ENCODE measurements at places on chromosomes 1 and 21.

DNA sequence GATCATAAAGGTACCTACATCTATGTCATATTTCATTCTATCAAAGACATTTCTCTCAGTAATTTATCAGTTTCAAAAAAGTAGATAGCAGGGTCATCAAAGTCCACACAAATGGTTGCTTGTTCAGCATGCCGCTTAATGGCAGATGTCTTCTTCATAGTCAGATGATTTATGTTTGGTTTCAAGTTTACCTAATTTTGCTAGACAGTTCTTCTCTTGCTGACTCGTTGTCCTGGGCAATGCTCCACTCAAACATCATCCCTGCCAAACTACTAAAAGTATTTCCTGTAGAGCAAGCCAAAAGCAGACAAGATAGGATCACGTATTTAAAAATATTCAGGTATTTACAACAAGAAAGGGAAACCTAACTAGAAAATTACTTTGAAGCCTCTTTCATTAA, 13.6 kb downstream of the NUP210L start:
- no peak for DNase-seq

DNA sequence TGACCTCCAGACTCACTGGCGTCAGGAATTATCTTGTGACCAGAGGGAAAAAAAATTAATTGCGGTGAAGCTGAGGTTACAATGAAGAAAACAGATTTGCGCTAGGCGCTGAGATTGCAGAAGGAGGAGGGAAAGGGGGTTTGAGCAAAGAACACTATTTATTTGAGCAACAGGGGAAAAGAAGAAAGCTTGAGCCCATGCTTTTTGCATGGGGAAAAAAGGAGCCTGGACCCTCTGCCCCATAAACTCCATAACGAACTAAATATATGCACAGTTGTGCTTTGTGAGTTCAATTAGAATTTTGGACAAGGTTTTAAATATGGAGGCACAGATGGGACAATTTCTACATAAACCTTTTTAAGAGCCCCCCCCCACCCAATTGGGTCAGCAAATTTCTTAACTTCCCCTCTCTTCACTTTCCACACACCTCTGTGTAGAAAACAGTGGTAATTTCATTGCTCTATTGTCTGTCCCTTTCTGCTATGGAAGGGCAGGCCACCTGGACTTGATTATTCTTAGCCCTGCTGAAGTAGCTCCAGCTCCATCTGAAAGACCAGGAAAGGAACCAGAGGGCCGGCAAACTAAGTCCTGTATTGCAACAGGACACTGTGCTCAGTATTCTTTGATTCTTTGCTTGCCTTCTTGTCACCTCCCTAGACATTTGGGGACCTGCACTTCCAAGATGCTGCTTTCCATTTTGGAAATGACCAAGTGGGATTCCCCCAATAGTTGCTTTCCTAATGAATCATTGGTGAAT, 862 bp upstream of the ID3 start:
- no peak for DNase-seq

- no peak for DNase-seq
Measured at GRCh38 chr1:80917826-80918225, 882.9 kb upstream of the ADGRL2 start.

DNA sequence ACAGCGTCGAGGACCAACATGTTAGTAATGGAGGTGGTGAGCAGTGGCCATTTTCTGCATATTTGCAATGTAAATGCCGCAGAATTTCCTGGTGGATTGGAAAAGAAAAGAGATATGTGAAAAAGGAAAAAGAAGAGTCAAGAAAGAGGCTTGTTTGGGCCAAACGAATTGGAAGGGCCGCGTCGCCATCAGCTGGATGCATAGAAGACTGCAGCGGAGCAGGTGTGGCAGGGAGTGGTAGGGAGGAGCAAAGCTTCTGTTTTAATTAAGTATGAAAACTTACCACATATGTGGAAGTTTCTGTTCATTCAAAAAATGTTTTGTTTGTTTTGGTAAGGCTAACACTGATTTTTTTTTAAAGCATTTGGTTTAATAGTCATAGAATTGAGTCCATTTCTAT, 690.7 kb downstream of the NCAM2 start:
- DNase-seq, result no peak

- DNase-seq, result no peak
Measured at GRCh38 chr21:45877171-45877438, 104.5 kb upstream of the COL6A1 start.

- DNase-seq, result no peak
Measured at GRCh38 chr1:214280386-214281020, 456 bp upstream of the SMYD2 start.

GRCh38 chr1:236575523-236575922, 28.8 kb downstream of the HEATR1 start:
- DNase-seq, result no peak

DNA sequence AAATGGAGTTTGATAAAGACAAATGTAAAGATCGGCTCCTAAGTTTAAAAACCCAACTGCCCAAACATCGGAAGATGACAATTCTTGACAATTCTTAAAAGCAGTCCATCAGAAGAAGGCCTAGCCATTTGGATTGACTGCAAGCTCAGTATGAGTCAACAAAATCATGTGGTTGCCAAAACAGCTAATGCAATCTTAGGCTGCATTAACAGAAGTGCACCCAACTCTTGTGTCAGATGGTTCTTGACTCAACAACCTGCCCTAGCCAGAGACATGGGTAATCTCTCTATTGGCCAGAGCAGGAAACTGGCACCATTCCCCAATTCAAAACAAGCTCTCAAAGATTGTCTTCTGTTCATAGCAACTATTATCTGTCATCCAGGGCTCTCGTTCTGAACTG, 9.9 kb upstream of the NCF2 start:
- DNase-seq, result no peak

DNA sequence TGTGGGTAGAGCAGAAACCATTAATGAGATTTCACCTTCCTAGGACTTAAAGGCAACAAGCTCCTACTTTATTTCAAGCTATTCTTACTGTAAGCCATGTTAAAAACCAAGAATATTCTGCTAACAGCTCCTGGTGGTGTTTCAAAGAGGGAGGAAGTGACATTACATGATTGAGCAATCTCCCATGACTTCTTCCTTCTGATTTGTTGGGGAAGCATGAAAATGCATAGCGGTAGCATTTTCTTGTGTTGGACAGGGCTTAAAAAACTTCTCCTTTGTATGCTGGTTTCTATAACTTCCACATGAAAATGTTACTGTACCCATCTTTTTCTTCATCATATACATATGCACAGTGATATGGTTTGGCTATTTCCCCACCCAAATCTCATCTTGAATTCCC, 297.0 kb upstream of the SNX7 start:
- no peak for DNase-seq

- no peak for DNase-seq
Measured at GRCh38 chr1:231134624-231135023, 27.2 kb upstream of the TRIM67 start.

- peak; percentile 83 for DNase-seq
Measured at GRCh38 chr1:155008015-155008941, 5.7 kb downstream of the ZBTB7B start.

- no peak for DNase-seq
Measured at GRCh38 chr1:85216697-85217096, 15.9 kb upstream of the SYDE2 start.

GRCh38 chr21:43740497-43741156, 21.7 kb downstream of the PDXK start:
- DNase-seq, result no peak

GRCh38 chr1:16727190-16728111, 12.9 kb upstream of the RNU1-4 start:
- peak; percentile 48 for DNase-seq

DNA sequence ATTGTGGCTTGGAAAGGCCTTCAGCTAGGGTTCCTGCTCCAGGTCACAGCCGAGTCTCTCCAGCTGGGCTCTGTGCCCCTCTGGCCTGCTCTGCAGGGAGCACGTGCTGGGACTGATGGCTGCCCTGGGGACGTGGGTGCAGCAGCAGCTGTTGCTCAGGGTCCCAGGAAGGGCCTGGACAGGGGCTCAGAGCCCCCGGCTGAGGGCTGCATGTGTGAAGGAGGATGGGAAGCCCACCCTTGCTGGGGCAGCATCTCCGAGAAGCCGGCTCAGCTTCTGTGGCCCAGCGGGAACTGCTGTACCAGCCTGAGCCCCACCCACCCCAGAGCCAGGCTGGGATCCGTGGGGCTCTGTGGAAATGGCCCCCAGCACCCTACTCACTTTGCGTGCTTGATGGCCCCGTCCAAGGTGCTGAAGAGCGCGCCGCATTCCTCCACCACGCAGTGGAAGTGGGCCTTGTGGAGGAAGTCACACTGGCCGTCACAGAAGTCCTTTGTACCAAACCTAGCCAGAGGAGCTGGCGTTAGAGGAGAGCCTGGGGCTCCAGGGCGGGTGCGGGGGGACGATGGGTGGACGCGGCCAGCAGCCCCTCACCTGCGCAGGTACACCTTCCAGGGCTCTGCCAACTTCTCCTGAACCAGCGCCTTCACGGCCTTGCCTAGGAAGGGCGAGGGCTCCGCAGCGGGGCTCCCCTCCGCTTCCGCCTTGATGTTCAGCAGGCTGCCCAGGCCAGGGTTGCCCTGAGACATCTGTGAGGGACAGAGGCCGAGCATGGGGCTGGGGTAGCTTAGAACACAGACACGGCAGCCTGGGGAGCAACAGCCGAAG, 147.5 kb downstream of the CASZ1 start:
- no peak for DNase-seq

DNA sequence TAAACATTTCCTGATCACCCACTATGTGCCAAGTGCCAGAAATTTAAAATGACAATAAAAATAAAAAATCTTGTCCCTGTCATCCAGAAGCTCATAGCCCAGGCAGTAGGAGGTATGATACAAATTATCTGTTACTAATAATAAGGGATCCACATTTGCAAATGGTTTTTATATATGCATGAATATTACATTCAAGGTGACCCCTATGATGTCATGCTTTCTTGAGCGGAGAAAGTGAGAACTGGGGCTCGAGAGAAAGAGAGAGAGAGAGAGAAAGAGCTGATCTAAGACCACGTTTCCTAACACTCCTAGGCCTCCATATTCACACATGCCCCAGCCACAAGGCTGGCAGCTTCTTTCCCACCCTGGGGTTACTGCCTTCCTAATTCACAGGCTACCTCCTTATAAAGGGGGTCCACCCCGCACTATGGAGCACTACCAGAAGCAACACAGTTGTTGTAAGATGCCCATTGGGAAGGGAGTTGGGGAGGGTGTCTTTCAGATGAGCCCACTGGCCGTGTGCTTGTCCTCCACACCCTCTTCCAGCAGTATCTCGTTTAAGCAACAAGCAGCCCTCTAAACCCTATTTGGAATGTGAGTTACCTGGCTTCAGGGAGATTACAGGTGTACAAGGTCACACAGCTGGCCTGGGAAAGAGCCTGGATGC, 28.8 kb upstream of the LRRN2 start:
- no peak for DNase-seq

- no peak for DNase-seq
Measured at GRCh38 chr1:198132060-198132781, 24.6 kb upstream of the NEK7 start.

- DNase-seq, result peak; percentile 50
Measured at GRCh38 chr1:160830321-160831153, 32.1 kb downstream of the CD244 start.

- DNase-seq, result no peak
Measured at GRCh38 chr21:38861989-38862683, 56.4 kb downstream of the ETS2 start.

DNA sequence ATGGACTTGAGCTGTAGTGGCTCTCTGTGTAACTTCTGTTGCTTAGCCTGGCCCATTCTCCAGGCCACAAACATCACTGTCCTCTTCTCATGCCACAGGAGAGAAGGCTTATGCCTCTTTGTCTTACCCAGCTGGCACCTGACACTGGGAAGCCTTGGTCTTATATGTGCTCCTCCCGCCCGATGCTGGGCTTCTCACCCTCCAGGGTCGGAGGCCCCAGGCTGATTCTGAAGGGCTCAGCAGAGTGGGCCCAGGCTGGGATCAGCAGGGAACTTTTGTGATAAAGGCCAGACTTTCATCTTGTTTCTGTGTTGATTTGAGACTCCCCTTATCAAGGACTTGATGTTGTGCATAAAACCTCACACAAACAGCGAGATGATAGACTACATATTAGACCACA, 29.8 kb downstream of the TRPM2 start:
- no peak for DNase-seq

GRCh38 chr1:118987468-118988185, 516 bp downstream of the TBX15 start:
- DNase-seq, result no peak

GRCh38 chr1:25973610-25974321, 24.1 kb downstream of the PAFAH2 start:
- DNase-seq, result no peak

DNA sequence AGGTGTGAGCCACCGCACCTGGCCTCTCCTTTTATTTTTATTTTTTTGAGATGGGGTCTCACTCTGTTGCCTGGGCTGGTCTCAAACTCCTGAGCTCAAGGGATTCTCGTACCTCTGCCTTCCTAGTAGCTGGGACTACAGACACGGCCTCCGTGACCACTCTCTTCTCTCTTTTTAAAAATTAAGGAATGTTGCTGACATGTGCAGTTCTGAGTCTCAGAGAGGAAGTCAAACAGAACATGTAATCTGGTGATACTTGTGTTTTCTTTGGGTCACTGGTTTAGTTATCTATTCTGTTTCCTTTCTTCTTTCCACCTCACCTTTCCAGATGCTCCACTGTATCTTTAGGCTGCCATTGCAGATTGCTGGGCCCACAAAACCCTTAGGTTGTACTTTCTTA, 2.7 kb downstream of the WDTC1 start:
- no peak for DNase-seq

DNA sequence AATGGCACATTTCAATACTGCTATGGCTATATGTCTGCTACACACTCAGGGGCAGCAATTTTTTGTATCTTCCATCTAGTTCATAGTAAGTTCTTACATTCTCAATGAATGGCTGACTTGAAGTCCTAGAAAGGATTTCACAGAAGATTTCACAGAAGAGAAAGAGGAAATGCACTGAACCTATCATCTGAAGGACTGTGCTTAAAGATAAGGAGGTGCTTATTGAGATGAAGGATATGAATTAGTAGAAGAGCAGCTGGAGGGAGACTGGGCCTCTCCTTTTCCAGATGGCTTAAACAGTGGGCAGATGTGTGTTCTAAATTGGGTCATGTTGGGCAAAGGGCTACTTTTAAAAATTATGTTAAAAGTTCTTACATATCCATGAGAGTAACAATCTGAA, 14.6 kb downstream of the ADAR start:
- DNase-seq, result no peak

DNA sequence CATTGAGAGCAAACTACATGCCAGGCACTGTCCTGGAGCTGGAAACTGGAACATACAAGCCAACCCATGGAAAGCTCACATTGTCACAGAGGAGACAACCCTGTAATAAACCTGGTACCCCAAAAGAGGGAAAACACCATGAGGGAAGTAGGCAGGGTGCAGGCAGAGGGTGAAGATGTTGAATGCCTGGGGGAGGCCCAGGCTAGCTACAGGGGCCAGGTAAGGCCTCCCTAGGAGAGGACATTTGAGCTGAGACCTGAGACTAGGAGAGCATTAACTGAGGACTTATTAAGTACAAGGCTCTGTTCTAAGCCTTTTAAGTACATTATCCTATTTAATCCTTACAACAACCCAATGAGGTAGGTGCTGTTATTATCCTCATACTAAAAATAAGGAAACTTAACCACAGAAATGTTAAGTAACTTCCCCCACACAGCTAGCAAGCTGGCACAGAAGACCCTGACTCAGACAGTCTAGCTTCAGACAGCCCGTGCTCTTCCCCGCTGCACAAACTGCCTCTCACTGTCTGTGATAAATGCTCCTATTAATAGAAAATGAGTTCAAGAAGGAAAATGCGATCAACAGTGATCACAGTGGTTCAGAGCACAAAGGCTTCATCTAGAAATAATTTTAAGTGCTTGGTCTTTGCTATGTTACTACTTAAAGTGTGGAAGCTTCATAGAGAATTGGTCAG, 41.8 kb downstream of the ZNF281 start:
- DNase-seq, result no peak

GRCh38 chr21:42227909-42228708, 9.2 kb downstream of the ABCG1 start:
- peak; percentile 92 for DNase-seq

Data from T-helper 2 cell treated with Interferon-gamma antibody and Interleukin-4, amounts not matched to agents 5 μg/mL and 100 μg/mL, for 36 hours (primary cell).